Activated T-helper 1 cell treated with anti-CD3 and anti-CD28 coated beads, Interleukin-12 subunit alpha, Interleukin-12 subunit beta, Interleukin-2, Interleukin-4 antibody, amounts not matched to agents 30 ng/mL and 10 ng/mL and 1 ng/mL, durations not matched to agents 14 hours and 24 hours and 36 hours (primary cell): ENCODE measurements at places on chromosomes 7 and 10. TPM values are rescaled to one million over a fixed set of nuclear protein-coding genes. Genes with fewer than 3 reads are reported as not detected.

PPP1R17 gene
- total RNA-seq, result not detected in 2 replicates

TRIL gene
- total RNA-seq, result 0.39 and 0.41 TPM in 2 replicates

AKR1E2 gene
- 6.2 and 6.6 TPM in 2 replicates for total RNA-seq

DNA sequence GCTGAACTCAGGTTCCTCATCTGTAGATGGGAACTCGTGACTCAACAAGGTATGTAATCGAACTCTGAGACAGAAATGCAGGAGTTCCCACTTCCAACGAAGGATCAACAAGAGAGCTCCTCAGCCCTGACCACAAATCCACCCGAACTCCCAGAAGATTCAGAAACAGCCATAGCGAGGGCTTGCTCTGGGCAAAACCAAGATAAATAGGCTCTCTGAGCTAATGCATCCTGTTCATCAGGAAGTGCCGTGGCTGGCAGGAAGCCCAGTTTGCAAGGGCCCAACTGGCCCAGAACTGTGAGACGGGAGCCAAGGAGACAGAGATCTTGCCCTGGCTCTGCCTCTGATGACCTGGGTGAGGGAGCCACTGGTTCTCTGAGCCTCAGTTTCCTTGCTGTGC lies 141.7 kb upstream of the PFKP start:
- no peak overlapping the region for H3K4me3 ChIP-seq
- no peaks in the 10 kb centered on the region for H3K36me3 ChIP-seq
- peaks cover 15% of the 10 kb centered on the region for H3K27me3 ChIP-seq
- no peak for DNase-seq
- H3K4me1 ChIP-seq, result peaks cover 8% of the 10 kb centered on the region
- no peak overlapping the region for H3K27ac ChIP-seq

- no peaks in the 10 kb centered on the region for H3K4me1 ChIP-seq
- H3K27ac ChIP-seq, result no peak overlapping the region
- no peak for DNase-seq
- no peaks in the 10 kb centered on the region for H3K36me3 ChIP-seq
- no peaks in the 10 kb centered on the region for H3K27me3 ChIP-seq
These were observed 31.8 kb downstream of the CXCL12 start for GRCh38 chr10:44353128-44353390.

GRCh38 chr10:21751341-21752310 lies 217.6 kb downstream of the MLLT10 start:
- H3K27ac ChIP-seq, result no peak overlapping the region
- no peaks in the 10 kb centered on the region for H3K4me1 ChIP-seq
- no peaks in the 10 kb centered on the region for H3K36me3 ChIP-seq
- H3K4me3 ChIP-seq, result no peak overlapping the region

- no peak for DNase-seq
- H3K4me1 ChIP-seq, result peaks cover 6% of the 10 kb centered on the region
- H3K27ac ChIP-seq, result no peak overlapping the region
- H3K4me3 ChIP-seq, result no peak overlapping the region
- H3K27me3 ChIP-seq, result peaks cover 4% of the 10 kb centered on the region
- no peaks in the 10 kb centered on the region for H3K36me3 ChIP-seq
These were observed 292.6 kb downstream of the PARD3 start for GRCh38 chr10:34522546-34522945.

- H3K36me3 ChIP-seq, result no peaks in the 10 kb centered on the region
- peaks cover 12% of the 10 kb centered on the region for H3K27me3 ChIP-seq
- no peak for DNase-seq
- no peak overlapping the region for H3K27ac ChIP-seq
- H3K4me3 ChIP-seq, result no peak overlapping the region
These were observed 267.8 kb downstream of the WDR37 start for GRCh38 chr10:1323951-1324350.

GRCh38 chr7:94559972-94560371 lies 50.4 kb downstream of the CASD1 start:
- H3K36me3 ChIP-seq, result peaks cover 10% of the 10 kb centered on the region
- H3K4me3 ChIP-seq, result no peak overlapping the region
- no peak overlapping the region for H3K27ac ChIP-seq
- DNase-seq, result no peak
- H3K4me1 ChIP-seq, result no peaks in the 10 kb centered on the region

DNA sequence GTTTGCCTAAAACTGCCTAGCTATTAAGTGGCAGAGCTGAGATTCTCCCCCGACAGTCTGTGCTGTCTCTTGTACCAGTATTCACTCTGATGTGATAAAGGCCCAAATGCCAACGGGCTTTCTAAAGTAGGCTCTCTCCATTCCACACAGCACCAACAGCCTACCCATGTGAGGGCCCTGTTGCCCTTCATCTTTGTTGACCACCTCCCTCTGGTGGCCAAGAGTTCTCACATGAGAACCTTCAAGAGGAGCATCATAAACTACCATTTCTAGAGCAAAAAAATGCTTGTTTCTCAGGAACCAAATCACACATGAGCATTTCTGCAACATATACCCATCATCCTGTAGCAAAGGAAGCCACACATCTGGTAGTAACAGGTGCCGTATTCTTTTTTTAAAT lies 185.8 kb downstream of the GRM8 start:
- no peak overlapping the region for H3K4me3 ChIP-seq
- no peaks in the 10 kb centered on the region for H3K36me3 ChIP-seq
- H3K27ac ChIP-seq, result no peak overlapping the region
- DNase-seq, result no peak
- H3K27me3 ChIP-seq, result peaks cover 4% of the 10 kb centered on the region

DNA sequence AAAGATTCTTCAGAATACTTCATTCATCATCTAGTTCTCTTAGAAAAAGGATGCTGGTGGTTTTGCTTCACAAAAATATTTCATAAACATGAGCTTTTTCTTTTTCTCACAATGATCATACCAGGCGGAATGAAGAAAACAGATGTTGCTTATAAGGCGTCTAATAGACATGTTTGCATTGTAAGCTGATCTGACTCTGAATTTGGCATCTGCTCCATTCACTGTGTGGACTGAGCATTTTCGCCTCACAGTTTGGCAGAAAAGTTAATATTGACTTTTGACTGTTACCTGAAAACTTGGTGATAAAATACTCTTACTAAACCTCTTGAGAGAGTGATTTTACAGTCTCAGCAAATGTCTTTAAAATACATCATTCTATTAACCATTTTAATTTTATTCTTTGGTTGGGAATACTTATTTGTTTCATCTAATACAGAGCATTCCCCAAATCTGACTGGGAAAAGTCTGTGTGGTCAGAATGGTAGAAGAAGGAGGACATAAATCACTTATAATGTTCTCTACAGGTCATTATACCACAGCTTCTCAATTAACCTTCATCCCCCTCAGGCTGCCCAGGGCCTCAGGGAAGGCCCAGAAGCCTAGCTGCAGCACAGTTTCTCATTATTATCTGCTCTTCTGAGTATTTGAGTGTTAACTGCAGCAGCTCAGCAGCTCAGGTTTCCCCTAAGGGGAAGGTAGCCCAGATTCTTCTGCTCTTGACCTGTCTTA lies 121.6 kb upstream of the KAT6B start:
- H3K4me3 ChIP-seq, result no peak overlapping the region
- H3K27me3 ChIP-seq, result no peaks in the 10 kb centered on the region
- H3K4me1 ChIP-seq, result no peaks in the 10 kb centered on the region
- DNase-seq, result no peak
- H3K27ac ChIP-seq, result no peak overlapping the region

DNA sequence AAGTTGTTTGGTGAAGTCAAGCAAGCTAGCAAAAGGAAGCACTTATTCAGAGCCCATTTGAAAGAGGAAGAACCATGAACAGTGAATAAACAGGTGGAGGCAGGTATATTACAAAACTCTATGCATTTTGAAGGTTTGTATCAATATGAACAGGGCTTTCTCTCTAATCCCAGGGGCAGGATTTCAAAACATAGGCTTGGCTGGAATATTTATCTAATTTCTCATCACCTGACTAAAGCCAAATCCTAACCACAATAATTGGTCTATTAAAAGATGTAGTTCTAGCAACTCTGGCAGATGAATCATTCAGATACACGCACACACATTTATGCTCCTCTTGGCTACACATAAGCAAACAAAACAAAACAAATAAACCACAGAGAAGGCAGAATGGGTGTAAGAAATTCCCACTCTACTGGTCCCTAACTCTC lies 554.4 kb downstream of the INHBA start:
- no peak overlapping the region for H3K27ac ChIP-seq
- DNase-seq, result no peak
- H3K36me3 ChIP-seq, result no peaks in the 10 kb centered on the region
- H3K27me3 ChIP-seq, result no peaks in the 10 kb centered on the region
- no peaks in the 10 kb centered on the region for H3K4me1 ChIP-seq

GRCh38 chr7:68922850-68923249 lies 675.4 kb upstream of the AUTS2 start:
- no peak overlapping the region for H3K27ac ChIP-seq
- no peak overlapping the region for H3K4me3 ChIP-seq
- no peak for DNase-seq
- H3K27me3 ChIP-seq, result no peaks in the 10 kb centered on the region

DNA sequence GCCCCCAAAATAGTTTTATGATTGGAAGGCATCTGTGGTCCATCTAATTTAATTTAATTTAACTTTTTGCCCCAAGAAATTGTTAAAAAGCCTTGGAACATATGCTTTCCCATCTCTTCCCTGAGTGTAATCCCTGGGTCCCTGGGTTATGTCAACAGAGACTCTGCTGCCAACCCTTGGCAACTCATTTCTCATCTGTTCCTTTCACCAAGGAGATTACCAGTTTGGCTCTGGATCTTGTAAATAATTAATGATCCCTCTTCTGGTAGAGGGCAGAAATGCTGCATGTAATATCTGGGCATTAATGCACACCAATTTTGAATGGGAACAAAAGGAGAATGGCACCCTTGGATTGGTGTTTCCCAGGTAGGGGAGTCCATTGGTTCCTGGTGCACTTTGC lies 514.2 kb downstream of the CCSER2 start:
- no peaks in the 10 kb centered on the region for H3K36me3 ChIP-seq
- H3K4me3 ChIP-seq, result no peak overlapping the region
- H3K4me1 ChIP-seq, result no peaks in the 10 kb centered on the region
- DNase-seq, result no peak
- H3K27ac ChIP-seq, result no peak overlapping the region

DNA sequence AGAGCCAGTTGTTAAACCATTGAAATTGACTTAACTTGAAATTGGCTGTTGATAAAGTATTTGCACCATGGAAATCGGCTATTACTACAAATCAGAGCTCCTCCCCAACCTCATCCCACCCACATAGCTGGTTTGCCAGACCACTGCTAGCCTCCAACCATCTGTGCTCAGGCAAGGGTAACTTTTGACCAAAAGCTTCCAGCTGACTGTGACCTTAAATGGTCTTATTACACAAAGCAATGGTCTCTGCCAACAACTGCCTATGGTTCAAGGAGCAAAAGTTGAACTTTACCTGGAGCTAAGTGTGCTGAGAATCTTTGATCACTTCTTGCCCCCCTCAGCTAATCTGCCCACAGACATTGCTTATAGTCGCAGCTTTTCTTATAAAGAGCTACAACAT lies 48.5 kb upstream of the ADRB1 start:
- no peak for DNase-seq
- no peaks in the 10 kb centered on the region for H3K36me3 ChIP-seq
- no peak overlapping the region for H3K27ac ChIP-seq
- H3K4me3 ChIP-seq, result no peak overlapping the region

DNA sequence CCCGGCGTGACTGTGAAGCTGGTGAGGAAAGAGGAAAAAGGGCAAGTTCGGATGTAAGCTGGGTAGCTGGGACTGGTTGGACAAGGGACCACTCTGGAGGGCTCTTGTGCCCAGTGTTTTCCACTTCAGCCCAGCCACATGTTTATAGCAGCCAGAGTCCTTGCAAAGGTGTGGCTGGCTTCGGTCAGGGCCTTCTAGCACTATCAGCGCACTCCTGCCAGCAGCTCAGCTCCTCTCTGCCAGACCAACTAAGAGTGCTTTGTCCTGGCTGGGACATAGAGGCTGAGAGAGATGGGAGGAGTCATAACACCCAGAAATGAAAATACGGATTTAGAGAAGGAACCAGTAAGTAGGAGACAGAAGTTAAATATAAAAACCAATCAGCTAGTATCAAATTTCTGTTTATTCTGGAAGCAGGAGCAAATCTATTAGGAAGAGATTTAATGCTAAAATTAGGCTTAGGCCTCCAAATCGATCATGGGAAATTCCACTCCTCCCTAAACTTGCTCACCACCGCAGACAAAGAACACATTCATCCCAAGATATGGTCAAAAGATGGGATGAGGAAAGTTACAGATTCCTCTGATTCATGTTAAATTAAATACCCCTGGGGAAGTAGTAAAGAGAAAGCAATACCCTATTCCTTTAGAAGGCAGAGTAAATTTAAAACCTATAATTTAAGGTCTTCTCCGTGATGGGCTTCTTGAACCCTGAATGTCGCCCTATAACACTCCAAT lies 135.0 kb downstream of the RALA start:
- no peak overlapping the region for H3K27ac ChIP-seq
- DNase-seq, result no peak
- H3K36me3 ChIP-seq, result peaks cover 8% of the 10 kb centered on the region

DNA sequence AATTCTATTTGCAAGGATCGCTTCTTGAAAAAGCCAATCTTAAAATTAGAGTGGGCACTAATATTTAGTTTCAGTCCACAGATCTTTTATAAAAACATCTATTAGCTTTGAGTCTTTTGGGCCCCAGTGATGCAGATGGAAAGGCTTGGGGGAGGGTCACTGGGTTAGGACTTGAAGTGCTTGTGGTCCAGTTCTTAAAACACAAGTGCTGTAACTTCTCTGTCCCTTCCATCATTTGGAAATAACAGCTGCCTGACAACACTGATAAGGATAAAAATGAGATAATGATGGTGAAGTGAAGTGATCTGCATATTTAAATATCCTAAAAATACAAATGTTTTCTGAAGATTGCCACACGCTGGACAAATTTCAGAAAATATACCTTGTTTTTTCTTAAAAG lies 37.1 kb upstream of the ZRANB1 start:
- DNase-seq, result no peak
- H3K27ac ChIP-seq, result no peak overlapping the region
- no peaks in the 10 kb centered on the region for H3K36me3 ChIP-seq
- H3K4me3 ChIP-seq, result no peak overlapping the region
